Activated CD4-positive, alpha-beta T cell treated with anti-CD3 and anti-CD28 coated beads for 4 hours (primary cell): ENCODE measurements at places on chromosomes 1 and 21.

GRCh38 chr1:201486187-201486586 is 17.2 kb upstream of the PHLDA3 start:
- no peak for DNase-seq

DNA sequence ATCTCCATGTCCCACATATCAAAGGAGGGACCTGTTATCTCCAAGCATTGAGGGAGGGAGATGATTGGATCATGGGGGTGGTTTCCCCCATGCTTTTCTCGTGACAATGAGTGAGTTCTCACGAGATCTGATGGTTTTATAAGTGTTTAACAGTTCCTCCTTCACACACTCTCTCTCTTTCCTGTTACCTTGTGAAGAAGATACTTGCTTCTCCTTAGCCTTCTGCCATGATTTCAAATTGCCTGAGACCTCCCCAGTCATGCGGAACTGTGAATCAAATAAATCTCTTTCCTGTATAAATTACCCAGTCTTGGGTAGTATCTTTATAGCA is 91.6 kb downstream of the DDAH1 start:
- DNase-seq = no peak

DNA sequence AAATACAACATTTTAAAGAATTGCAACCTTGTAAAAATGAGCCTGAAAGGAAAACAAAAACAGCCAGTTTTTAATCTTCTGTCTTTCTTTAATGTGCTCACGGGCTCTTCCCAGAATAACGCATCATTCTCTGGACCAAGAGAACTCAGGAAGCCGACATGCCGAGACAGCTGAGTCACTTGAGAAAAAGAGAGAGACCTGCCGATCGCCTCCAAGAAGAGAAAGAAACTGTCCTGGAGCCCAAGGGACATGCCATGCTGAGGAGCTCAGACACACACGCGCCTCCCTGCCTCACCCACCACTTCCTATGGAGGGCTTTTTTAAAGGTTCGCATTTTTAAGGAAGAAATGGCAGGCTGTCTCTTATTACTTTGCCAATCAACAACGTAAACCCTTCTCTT is 176.4 kb downstream of the ZNF281 start:
- DNase-seq = no peak

DNA sequence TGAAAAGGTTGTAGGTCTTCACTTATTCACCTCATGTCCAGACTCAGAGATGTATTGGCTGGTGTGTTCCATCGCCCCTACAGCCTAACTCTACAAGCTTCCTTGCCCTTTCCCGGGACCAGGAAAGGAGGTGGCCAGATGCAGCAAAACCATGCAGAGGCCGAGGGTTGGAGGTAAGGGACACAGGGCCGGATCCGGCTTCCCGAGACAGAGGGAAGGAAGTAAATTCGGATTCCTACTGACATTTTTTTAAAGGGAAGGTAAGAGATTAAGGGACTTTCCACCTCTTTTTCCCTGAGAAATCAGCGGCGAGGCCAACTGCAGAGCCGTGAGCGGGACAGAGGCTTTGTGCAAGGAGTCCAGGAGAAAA is 12.7 kb downstream of the EPHA10 start:
- DNase-seq = no peak

- no peak for DNase-seq
Measured at GRCh38 chr1:229139331-229140118, 131.4 kb upstream of the RAB4A start.

- no peak for DNase-seq
Measured at GRCh38 chr1:14303011-14303410, 295.5 kb upstream of the KAZN start.

DNA sequence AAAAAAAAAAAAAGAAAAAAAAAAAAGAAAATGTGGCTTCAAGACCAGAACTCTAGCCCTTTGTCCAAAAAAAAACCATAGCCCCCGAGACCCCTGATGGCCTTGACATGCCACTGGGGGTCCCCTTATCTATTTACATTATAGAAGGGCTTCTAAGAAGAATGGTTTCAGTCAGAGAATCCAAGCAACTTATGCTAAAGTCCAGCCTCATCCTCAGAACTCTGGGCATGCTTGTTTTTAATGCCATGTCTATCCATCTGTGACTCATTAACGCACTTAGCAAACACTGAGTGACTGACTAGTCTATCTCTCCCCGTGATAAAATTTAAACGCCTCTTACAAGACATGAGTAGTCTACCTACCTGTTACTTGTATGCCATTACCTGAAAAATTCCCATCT is 29.3 kb downstream of the ERG start:
- no peak for DNase-seq

- DNase-seq = no peak
Measured at GRCh38 chr1:175918364-175918801, 175.0 kb upstream of the TNR start.

- DNase-seq = no peak
Measured at GRCh38 chr1:228272331-228272791, 64.5 kb downstream of the OBSCN start.
